Stimulated activated CD4-positive, alpha-beta T cell treated with anti-CD3 and anti-CD28 coated beads, TNF-alpha, amount 100 ng/mL, for 4 hours (primary cell): ENCODE measurements at places on chromosomes 4 and X.

DNA sequence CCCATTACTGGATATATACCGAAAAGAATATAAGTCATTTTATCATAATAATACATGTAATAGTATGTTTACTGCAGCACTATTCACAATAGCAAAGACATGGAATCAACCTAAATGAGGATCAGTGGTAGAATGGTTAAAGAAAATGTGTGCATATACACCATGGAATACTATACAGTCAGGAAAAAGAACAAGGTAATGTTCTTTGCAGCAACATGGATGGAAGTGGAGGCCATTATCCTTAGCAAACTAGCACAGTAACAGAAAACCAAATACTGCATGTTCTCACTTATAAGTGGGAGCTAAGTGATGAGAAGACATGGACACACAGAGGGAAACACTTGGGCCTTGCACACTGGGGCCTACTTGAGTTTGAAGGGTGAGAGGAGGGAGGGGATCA is 207.4 kb upstream of the APOOL start:
- DNase-seq, result no peak

- DNase-seq, result no peak
Observed at GRCh38 chrX:129641941-129642340, 12.8 kb downstream of the APLN start.

- no peak for DNase-seq
Observed at GRCh38 chr4:82833696-82834313, 35.2 kb upstream of the SCD5 start.

DNA sequence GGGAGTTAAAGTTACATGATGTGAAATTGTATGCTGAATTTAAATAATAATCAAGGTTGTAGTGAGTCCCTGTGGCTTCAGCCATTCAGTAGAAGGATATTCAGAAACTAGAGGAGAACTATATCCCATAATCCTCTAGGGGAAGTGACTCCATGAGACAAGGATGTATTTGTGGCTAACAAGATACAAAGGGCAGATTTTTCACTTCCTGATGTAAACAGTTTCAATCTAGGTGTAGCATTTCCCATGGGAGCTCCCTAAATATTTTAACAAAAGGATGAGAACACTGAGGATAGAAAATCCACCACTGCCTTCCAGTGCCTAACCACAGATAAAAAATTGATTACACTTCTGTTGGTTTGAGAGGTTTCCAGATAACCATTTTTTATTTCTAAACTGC is 435.4 kb upstream of the TENM3 start:
- no peak for DNase-seq

DNA sequence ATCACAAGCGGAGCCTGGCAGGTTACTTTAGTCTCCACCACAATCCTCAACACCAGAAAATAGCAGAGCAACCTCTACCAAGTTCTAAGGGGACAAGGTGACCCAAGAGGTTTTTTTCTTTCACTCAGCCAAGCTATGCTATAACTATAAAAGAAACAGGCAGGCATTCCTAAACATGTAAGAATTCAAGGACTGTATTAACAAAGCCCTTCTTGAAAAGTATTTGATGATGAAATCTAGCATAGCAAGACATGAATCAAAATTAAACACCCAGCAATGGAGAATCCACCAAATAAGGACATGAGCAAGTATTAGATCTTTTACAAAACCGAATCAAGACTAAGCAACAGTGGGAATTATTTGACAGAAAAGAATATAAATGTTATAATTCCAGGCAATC is 25.7 kb upstream of the C1QTNF7 start:
- DNase-seq, result no peak

DNA sequence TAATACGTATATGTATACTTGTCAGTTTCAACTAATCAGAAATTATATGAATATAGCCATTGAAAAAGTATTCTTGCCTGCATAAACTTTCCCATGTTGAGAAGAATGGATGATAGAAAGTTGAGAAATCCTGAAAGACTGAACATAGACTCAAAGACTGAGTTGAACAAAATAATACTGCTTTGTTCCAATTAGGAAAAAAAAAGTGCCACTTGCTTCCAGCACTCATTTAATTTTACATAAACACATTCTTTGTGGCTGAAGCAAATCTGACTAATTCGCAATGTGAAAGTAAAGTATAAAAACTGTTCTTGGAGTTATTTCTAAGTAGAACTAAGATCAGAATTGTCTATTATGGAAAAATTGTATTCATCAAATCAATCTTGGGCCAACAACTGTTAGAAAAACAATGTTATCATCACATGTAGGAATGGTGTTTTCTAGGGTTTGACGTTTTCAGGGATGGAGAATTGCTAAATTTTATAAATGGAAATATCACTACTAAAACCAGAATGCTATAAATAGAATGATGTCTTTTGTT is 2334.6 kb downstream of the PCDH7 start:
- DNase-seq, result no peak

DNA sequence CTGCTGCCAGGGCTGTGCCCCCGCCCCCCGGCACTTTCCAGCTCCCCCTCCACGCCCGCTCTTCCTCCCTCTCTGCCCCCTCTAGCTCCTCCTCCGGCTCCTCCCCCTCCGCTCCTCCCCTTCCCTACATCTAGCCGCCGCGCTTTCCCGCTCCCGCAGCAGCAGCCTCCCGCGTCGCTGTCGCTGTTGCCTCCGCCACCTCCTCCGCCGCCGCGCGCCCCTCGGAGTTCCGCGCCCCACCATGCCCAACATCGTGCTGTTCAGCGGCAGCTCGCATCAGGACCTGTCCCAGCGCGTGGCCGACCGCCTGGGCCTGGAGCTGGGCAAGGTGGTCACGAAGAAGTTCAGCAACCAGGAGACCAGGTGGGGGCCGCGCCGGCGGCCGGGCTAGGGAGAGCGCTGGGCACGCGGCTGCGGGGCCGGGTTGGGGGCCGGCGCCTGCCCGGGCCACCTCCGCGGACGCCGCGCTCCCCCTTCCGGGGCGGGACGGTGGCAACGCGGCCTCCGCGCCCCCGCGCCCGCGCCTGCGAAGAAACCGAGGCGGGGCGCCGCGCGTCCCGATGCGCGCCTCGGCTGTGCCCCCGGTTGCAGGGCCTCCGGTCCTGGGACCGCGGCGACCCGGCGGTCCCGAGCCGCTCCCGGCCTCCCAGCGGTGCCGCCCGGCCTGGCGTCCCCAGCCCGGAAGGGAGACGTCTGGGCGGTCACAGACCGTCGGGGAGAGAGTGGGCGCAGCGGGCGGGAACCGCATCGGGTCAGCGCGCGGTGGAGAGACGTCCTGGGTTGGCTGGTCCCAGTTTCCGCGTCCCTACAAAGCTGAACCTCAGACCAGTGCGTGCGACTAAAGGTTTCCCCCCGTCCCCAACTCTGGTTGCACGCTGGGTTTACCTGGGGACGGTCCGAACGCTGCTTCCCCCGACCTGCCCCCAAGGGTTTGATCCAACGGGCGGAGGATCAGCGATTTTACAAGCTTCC is at the start of gene PRPS2:
Gene PRPS2 (plus strand): TSS at position 156 of the 972 bp plus-strand sequence. CDS start 86 bp downstream, at position 242.
- DNase-seq, result peak; percentile 47

- DNase-seq, result no peak
Observed at GRCh38 chr4:188002751-188003150, 7.2 kb downstream of the ZFP42 start.

GRCh38 chr4:8422786-8423185 is 17.7 kb downstream of the ACOX3 start:
- DNase-seq, result no peak

- DNase-seq, result no peak
Observed at GRCh38 chrX:120823556-120823955, 52.1 kb downstream of the CT47B1 start.

DNA sequence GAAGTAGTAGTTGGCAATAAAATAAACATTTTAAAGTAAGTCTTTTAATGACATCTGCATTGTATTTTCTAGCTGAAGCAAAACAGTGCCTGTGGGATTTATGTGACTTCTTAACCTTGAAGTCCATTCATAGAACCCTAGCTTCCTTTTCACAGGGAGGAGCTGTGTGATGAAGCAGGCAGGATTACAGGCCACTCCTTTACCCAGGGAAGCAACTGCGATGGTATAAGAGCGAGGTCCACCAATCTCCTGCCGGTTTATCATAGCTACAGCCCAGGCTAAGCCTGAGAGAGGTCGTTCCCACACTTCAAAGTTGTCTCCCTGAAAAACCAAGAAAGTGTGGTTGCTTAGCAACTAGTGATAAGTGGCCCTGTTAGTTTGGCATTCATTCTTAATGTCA is 7.0 kb downstream of the RPL36A start:
- no peak for DNase-seq

DNA sequence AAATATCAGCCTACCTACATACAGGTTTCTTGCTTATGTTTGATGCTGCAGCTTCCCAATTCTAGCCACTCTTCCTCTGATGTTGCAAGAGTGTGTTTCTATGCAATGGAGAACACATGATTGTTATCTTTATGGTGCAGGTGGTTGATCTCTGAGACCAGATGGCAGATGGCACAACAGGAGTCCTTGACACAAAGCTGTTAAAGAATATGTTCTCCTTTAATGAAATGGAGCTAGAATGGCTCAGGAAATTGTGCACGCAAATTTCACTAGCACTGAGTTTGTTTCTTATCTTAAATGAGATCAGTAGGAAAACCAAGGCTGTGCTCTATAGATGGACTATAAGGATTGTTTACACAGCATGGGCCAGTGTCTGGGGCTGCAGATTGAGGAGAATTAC is 29.9 kb upstream of the TTC29 start:
- no peak for DNase-seq

DNA sequence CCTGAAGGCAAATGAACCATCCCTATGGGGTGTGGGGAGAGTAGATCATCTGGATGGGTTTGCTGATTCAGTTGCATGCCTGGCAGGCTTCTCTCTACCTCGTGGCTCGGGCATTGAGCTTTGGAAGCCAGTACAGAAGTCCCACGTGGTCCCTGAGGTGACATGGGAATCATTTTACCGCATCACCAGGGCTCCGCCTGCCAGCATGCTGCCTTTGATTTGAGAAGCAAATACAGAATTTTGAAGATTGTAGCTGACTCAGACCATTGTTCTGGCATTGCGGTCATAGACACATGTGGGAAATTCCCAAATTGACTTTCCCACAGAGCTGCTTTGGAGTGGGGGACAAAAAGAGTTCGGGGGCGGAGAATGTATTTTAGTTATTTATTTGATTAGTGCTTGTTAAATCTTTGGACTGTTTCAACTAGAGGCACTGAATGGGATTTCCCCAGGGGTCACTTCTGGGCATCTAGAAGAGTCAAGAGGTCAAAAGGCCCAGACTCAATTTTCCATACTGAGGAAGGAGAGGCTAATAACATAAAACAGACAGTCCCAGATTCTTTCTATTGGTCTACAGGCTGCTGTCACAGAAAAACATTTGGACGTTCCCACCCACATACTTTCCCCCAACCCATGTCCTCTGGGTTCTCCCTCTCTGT is 79.3 kb downstream of the NHSL2 start:
- no peak for DNase-seq

DNA sequence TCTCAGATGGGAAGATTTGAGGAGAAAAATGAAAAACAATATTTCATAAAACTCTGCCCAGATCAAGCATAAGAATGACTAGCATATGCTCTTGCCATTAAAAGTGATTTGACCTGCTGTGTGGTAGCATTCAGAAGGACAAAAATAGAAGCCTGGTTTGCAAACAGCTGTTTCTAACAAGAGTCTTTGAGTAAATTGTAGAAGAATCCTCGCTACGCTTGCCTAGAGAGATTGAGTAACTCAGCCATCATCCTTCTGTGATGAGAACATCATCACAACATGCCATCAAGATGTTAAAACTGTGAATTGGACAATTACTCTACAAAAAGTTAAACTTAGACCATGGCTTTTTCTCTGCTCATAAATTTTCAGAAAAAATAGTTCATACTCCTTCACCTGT is 168.9 kb upstream of the PUDP start:
- no peak for DNase-seq

DNA sequence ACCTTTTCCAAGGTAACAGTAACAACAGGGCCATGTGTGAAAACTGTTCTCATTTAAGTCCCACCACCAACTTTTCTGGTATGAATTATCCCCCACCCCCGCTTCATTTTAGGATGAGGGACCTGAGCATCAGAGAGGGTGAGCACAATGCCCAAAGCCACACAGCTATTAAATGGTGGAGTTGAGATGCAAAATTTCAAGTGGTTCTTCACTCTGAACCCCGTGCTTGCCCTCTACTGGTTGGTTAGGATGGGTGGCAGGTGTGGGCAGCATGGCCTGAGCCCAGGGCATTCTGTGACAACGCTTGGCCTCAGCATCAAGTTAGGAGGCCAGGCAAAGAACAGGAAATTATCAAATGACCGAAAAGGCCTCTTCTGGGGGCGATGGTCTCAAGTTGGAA is 33.5 kb downstream of the MED28 start:
- no peak for DNase-seq

DNA sequence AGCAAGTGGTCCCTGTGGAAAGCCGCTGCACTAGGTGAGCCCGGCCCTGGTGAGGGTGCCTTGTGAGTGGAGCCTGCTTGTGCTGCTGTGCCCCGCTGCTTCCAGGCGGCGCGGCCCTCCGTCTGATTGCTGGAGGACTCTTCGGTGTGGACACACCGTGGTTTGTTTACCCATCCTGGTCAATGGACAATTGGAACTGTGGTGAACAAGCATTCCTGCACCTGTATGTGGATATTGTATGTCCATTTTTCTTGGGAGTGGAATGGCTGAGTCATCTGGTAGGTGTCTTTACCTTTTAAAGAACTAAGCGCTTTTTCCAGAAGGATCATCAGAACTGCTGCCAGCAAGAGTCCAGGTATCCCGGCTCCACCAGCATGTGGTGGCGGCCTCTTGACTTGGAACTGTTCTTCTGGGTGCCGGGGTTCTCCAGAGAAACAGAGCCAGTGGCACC is 15.6 kb downstream of the MAEA start:
- DNase-seq, result no peak

- no peak for DNase-seq
Observed at GRCh38 chr4:106987311-106987710, 48.8 kb downstream of the DKK2 start.

DNA sequence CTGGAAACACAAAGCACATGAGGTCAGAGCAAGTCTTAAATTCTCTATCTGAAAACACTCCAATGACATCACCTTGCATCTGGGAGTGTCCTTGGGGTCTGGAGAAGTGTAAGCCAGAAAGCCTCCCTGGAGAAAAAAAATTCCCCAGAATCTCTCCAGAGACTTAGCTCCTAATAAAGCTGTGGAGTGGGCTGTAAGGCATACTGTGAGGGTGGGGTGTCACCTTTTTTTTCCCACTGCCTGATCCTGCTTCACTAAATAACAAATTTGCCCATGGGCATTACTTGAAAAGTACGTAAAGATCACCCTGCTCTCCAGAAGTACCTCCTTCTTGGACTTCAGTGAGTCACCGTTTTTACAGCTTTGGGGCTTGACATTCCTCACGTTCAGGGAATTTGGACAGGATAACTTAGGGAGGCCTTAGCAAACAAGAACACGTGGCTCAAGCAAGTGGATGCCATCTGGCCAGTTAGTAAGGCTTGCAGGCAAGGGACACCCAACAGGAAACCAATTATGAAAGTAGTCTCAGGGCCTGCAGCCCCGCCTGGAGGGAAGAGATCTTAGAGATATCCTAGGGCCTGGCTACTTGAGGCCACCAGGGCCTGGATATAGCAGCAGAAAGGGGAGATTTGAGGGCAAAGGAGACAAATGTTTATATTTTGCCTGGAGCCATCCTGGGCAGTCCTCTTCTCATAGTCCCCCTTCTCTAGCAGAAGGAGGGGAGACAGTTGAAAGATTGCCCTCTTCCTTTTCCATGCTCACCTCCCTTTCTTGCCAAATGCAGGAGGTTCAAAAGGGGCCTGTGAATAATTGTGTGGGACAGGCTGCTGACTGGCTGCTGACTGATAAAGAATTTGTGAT is 60.1 kb upstream of the PLAC1 start:
- DNase-seq, result no peak

- DNase-seq, result no peak
Observed at GRCh38 chrX:123350226-123350625, 166.1 kb downstream of the GRIA3 start.
